ENCODE measurements at places on chromosomes 7 and 10.

DNA sequence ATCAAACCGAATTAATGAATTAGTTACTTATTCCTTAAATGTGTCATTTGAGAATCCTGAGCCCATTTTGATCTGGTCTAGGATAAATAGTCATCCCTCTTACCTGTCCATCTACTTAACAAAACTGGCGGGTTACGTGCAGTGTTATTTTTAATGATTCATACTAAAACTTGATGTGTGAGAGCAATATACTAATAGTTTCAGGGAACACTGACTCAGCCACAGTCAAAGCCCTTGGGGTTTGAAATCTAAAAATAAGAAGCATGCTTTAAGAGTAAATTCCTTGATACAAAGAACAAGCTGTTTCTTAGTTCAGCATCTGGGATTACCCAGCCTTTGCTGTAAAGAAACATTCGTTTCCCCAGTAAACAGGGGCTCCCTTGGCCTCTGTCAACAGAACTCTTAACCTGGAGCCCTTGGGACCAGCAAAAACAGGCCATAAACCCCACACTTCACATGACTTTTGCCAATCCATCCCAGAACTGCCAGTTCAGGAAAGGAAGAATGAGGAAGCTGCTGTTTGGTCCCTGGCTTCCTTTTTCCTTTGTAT, 370.6 kb upstream of the IGFBP3 start:
- DNase-seq = no peak

DNA sequence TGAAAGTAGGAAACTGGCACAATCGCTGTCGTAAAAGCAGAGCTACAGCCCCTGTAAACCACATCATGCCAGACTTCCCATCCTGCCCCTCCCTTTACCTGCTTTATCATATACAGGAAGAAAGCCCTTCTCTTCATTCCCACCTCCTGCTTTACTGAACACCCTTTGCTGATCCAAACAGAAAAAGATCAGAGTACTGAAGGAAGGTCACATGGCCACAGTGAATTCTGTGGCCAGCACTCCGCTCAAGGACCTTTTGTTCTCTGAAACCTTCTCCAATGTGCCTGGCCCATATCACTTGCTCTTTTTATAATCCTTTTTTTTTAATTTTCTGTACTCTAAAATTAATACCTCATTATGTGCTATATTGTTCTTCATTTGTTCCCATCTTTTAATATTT, 108.8 kb upstream of the LRGUK start:
- no peak for DNase-seq

DNA sequence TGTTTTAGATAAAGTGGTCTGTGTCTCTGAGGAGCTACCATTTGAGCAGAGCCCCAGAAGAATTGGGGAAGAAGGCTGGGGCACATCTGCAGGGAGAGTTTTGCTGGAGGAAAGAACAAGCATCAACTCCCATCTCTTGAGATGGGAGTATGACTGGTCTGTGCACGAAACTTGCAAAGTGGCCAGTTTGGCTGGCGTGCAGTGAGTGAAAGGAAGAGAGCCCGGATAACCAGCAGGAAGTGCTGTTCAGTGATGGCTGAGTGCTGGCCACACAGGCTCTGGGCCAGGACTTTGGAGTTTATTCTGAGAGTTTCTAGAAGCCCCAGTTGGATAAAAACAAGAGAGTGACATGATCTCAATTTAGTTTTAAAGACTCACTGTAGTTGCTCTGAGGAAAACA, 34.4 kb upstream of the SVIL start:
- no peak for DNase-seq

DNA sequence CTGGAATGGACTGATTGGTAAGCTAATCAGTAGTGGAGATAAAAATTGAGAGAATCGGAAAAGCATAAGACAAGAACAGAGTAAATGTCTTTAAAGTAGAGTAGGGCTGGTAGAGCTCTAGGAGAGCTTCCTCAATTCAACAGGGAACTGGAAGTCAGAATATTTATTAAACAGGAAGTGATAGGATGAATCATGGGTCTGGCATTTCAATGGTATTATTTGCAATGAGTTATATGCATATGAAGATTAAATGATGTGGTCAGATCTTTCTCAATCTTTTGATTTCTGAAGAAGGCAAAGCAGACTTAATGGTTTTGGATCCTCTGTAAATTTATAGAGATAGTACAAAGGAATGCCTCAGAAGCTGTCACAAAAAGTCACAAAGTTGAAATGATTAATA, 349.0 kb downstream of the HPSE2 start:
- DNase-seq = no peak

GRCh38 chr10:35091994-35092790, 2.1 kb upstream of the CUL2 start:
- no peak for DNase-seq

DNA sequence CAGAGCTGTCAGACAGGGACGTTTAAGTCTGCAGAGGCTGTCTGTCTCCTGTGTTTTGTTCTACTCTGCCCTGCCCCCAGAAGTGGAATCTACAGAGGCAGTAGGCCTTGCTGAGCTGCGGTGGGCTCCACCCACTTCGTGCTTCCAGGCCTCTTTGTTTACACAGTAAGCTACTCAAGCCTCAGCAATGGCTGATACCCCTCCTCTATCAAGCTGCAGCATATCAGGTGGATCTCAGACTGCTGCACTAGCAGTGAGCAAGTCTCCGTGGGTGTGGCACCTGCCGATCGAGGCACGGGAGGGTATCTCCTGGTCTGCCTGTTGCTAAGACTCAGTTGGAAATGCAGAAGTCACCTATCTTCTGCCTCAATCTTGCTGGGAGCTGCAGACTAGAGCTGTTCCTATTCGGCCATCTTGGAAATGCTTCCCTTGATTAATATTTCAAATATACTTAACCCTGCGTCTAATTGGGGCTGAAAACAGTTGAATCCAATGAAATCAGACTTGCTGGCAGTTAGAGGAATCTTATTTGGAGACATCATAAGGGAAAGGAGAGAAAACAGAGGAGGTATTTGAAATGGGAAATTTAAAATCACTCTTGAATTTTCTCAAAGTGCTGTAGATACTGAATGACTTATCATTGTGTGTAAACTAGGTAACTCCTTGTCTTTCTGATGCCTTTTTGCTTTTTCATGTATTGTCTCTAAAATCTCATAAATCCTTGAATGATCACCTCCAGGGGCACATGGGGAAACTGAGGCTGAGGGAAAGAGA, 13.8 kb upstream of the CYP3A5 start:
- no peak for DNase-seq

DNA sequence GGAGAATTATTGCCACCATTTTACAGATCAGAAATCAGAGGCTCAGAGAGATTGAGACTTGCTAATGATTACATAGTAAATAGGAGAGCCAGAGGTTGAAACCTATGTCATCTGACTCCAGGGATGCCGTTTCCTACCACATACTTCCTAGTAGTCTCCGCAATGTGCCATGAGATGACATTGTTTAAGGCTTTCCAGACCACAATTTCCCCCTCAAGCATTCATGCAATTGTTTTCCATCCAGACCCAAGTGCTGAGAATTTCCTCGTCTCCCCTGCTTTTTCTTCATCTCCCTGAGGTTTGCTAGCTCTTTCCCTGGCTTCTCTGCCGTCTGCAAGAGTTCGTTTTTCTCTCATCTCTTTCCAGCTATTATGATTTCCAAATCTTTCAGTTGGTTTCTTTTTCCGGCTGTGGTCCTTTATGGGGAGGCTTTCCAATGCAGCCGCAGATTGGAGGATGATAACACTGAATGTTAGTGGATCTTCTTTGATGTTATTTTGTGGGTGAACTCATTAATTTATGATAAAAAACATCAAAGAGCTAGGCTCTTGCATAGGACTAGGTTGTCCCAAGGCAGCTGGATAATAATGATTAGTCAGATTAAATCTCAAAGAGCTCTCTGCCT, 6.9 kb upstream of the GOLGA7B start:
- DNase-seq = no peak

DNA sequence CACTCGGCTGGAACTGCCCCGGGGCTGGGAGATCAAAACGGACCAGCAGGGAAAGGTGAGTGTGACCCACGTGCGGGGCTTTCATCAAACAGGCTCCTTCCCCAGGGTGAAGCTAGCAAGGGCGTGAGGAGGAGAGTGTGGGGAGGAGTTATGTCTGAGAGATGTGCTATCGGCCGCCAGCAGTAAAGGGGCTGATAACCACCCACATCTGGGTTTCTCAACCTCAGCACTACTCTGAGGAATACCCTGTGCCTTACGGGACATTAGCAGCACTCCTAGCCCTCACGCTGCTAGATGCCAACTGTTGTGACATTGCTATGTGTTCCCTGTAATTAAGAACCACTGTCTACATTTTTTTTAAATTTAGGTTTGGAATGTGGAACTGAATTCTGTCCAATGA, 113.9 kb upstream of the STK17A start:
- DNase-seq = no peak

- no peak for DNase-seq
These were observed 32.9 kb upstream of the SDK1 start for GRCh38 chr7:3267966-3268690.

- DNase-seq = no peak
These were observed 568.3 kb downstream of the TYW1 start for GRCh38 chr7:67564959-67565358.

DNA sequence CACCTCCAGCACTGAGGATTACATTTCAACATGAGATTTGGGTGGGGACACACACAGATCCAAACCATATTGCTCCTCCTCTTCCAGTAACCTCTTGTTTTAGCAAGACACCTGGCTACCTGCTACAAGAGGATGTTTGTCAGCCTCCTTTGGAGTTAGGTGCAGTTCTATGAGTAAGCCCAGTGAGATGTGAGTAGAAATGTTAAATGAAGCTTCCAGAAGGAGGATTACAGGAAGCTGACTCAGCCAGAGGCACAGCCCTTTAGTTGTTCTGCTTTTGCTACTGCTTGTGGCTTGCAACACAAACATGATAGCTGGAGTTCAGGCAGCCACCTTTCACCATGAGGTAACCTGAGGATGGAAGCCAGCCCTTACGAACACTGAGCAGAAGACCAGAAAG, 382.7 kb upstream of the RNF32 start:
- no peak for DNase-seq
